ENCODE measurements at places on chromosomes 12 and 14. TPM values are rescaled to one million over a fixed set of nuclear protein-coding genes. Genes with fewer than 3 reads are reported as not detected.

The ANO4 gene
- total RNA-seq, result not detected

DNA sequence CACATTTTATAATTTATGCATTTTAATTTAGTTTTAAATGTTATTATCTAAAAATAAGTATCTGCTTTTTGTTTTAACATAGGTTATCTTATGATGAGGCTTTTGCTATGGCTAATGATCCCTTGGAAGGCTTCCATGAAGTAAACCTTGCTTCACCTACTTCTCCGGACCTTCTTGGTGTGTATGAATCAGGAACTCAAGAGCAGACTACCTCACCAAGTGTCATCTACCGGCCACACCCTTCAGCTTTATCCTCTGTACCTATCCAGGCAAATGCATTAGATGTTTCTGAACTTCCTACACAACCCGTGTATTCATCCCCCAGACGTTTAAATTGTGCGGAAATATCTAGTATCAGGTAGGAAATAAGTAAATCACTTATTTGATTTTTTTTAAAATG is 16.6 kb downstream of the RAB3IP start:
- no peak overlapping the region for H3K4me3 ChIP-seq
- H3K36me3 ChIP-seq, result peaks cover 13% of the 10 kb centered on the region
- DNase-seq, result no peak
- H3K27me3 ChIP-seq, result no peaks in the 10 kb centered on the region
- no peak overlapping the region for H3K27ac ChIP-seq

DNA sequence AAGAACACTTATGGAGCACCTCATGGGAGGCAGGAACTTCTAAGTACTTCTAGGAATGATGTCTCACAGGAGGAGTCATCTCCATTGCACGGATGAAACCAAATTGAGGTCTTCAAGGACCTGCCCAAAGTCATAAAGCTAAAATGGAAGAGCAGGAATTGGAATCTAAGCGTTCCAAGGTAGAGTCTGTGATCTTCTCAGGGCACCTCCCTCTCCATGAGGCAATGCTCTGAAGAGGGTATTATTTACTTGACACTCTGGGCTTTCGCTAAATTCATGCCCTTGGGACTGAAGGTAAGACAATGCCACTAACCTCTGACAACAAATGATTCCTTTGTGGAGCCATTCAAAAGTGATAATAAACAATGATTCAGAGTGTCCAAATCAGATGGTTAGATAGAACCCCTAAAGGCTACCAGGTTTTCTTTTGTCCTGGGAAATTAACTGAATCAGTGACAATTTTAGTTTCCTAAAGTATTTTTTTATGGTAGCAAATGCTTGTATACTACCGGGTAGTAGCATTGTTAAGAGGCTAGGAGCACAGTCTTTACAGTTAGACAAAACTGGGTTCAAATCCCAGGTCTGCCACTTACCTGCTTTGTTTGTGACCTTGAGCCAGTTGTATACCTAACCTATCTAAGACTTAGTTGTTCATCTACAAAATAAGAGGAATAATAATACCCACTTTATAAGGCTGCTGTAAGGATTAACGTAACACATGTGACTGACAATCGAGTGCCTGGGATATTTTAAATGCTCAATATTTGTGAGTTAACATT is 12.3 kb downstream of the HMGA2 start:
- no peaks in the 10 kb centered on the region for H3K36me3 ChIP-seq
- DNase-seq, result no peak
- no peaks in the 10 kb centered on the region for H3K4me1 ChIP-seq

The GMFB gene
- 34.4 TPM for total RNA-seq

The ZC2HC1C gene
- 3.0 TPM for total RNA-seq

- H3K4me3 ChIP-seq, result no peak overlapping the region
- DNase-seq, result no peak
- H3K36me3 ChIP-seq, result no peaks in the 10 kb centered on the region
- peaks cover 24% of the 10 kb centered on the region for H3K4me1 ChIP-seq
- no peaks in the 10 kb centered on the region for H3K27me3 ChIP-seq
These were observed 43.8 kb downstream of the MED13L start for GRCh38 chr12:116233669-116234068.

DNA sequence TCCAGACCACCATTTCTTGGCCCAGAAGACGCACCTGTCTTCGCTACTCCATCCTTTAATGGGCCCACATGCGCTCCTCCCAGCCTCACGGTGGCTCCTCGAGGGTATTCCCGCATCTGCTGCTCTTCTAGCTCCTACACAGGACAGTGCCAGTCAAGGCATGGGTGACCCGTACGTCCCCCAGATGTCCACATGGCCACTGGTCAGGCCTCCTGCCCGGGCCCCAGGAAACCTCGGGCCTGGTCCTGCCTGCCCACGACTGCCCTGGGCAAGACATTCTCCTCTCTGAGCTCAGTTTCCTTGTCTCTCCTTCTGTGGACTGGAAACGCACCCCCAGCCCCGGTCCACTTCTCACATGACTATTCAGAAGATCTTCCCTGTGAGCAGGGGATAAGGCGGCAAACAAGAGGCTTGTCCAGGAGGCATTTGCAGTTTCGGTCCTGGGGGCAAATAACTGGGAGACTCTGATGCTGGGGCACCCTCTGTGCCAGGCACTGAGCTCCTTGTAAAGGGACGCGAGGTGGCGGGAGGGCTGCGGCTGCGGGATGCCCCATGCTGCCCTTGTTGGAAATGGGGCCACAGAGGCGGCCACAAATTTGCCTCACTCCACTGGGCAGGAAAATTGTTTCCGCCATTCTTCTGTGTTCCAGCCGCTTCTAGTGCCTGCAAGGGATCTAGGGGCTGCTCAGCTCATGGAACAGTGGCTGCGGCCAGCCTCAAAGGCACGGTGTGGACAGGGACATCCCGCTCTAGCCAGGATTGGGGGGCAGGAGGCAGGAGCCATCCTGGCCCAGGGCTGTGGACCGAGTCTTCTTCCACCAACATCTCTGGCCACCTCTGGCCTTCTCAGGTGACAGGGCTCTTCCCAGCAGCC is 6.8 kb upstream of the BEGAIN start:
- no peaks in the 10 kb centered on the region for H3K36me3 ChIP-seq
- no peaks in the 10 kb centered on the region for H3K4me1 ChIP-seq
- no peak overlapping the region for H3K27ac ChIP-seq
- peaks cover 9% of the 10 kb centered on the region for H3K27me3 ChIP-seq
- no peak for DNase-seq

The GOLGA5 gene
- total RNA-seq, result 24.2 TPM

The AICDA gene
- not detected for total RNA-seq

DNA sequence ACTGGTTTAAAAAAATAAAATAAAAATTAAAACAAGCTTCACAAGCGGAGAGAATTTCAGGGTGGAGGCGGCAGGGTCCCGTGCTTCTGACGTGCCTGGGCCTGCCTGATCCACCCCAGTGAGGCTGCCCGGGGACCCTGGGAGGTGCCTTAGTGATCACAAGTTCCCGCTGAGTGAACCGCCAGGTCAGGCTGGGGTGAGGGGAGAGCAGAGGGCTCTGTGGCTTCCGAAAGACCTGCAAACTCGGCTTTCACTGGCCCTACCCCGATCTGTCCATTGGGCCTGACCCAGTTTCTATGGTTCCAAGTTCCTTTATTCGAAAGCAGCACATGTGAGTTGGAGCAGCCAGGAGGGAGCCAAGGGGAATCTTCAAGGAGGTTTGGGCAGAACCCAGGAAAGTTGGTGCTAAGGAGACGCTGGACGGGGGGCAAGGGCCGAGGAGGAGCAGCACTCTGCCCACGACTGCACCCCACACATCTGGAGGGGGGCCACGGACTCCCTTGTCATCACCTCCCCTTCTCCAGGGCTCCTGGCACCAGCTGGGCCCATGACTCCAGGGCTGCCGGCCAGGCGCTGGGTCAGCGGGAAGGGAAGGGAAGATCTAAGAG is 12.9 kb downstream of the MMP14 start:
- H3K27me3 ChIP-seq, result peaks cover 13% of the 10 kb centered on the region
- H3K4me1 ChIP-seq, result peaks cover 17% of the 10 kb centered on the region
- DNase-seq, result no peak
- no peak overlapping the region for H3K4me3 ChIP-seq
- H3K36me3 ChIP-seq, result no peaks in the 10 kb centered on the region

The ARHGAP9 gene
- total RNA-seq, result 153 TPM

DNA sequence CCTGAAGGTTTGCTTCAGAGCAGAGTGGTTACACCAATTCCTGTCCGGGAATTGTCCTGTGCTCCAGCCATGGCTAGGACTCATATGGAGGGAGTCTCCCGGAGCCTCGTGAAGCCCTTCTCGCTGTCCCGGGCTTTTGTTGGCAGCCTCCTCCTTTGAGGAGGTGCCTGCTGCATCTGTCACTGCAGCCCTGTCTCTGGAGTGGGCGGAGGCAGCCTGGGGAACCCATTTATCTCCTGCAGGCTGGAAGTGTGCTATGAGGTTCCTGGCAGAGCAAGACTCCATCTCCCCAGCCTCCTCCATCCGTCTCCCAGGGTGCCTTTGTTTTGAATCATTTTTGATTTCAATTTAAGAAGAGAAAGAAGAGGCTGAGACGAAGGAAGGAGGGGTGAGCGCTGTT is 355.3 kb downstream of the GLT1D1 start:
- DNase-seq, result no peak
- no peaks in the 10 kb centered on the region for H3K36me3 ChIP-seq
- no peaks in the 10 kb centered on the region for H3K4me1 ChIP-seq
- no peaks in the 10 kb centered on the region for H3K27me3 ChIP-seq

The SLCO1B1 gene
- not detected for total RNA-seq

DNA sequence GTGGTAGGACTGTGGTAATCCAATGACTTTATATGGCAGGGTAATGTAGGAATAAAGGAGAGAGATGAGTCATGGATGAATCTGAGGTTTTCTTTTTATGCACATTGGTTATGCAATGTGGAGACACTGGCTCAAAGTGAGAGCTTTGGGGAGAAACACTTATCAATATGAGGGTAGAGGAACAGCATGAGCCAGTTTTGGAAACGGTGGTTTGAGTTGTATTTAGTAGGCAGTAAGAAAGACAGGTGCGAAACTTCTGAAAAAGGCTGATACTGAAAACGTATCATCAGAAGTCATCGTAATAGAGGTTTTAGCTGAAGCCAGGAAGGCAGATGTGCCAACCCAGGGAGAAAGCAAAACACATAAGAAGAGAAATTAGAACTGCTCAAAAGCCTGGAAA is 854.8 kb upstream of the SEL1L start:
- H3K27ac ChIP-seq, result no peak overlapping the region
- DNase-seq, result no peak
- H3K27me3 ChIP-seq, result no peaks in the 10 kb centered on the region
- H3K4me1 ChIP-seq, result no peaks in the 10 kb centered on the region
- no peak overlapping the region for H3K4me3 ChIP-seq

The GPATCH2L gene
- 80.9 TPM for total RNA-seq

- H3K4me3 ChIP-seq, result no peak overlapping the region
- no peaks in the 10 kb centered on the region for H3K27me3 ChIP-seq
- no peak for DNase-seq
These were observed 77.8 kb downstream of the CCDC88C start for GRCh38 chr14:91339671-91340369.

GRCh38 chr14:68599896-68600610 is 192.8 kb downstream of the ZFP36L1 start:
- no peak overlapping the region for H3K27ac ChIP-seq
- H3K36me3 ChIP-seq, result no peaks in the 10 kb centered on the region
- no peaks in the 10 kb centered on the region for H3K4me1 ChIP-seq

The MANSC1 gene
- 1.5 TPM for total RNA-seq

DNA sequence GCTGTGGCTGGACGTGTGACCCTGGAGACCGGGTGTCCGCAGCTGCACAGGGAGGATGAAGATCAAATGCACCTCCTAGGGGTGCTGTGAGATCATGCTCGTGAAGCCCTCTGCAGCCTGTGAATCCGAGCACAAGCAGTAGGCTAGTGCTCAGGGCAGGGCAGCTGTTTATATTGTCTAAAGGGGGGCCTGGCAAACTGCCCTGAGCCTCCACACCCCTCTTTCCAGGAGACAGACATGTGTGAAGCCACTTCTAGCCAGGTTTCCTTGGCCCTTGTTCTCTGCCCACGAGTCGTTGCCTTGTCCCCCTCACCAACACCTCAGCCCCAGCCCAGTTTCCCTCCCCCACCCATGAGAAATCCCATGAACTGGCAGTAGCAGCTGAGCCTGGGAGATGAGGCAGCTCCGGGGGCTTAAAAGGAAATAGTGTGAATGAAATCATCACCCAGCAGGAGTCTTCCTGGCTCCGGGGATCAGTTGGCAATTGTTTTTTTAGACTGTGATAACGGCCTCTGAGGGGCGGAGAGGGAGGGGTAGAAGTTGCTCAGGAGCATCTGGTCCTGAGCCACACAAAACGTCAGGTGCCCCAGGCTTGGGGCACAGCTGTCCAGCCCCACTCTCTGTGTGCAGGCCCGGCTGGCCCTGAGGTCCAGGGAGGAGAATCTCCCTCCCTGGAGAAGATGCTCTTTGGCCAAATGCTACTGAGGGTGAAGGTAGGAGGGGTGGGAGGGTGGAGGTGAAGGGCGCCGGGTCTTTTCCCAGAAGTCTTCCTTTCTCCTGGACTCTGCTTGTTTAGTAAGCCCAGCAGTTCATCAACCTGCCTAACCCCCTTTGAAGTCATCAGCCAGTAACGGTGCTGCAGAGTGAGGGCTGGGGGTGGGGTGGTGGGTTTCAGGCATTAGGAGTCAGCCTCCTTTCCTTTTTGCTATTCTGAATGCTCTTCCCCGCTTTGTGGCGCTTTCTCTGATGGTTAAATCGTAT is 4.0 kb downstream of the FGF6 start:
- no peak overlapping the region for H3K4me3 ChIP-seq
- no peaks in the 10 kb centered on the region for H3K36me3 ChIP-seq
- H3K27me3 ChIP-seq, result no peaks in the 10 kb centered on the region
- no peak for DNase-seq
- H3K27ac ChIP-seq, result no peak overlapping the region

- no peaks in the 10 kb centered on the region for H3K27me3 ChIP-seq
- no peak for DNase-seq
- no peak overlapping the region for H3K4me3 ChIP-seq
- peaks cover 21% of the 10 kb centered on the region for H3K4me1 ChIP-seq
- no peak overlapping the region for H3K27ac ChIP-seq
These were observed 13.3 kb downstream of the TNS2 start for GRCh38 chr12:53062977-53063707.

The FLRT2 gene
- not detected for total RNA-seq

The PCK2 gene
- total RNA-seq, result 161 TPM

DNA sequence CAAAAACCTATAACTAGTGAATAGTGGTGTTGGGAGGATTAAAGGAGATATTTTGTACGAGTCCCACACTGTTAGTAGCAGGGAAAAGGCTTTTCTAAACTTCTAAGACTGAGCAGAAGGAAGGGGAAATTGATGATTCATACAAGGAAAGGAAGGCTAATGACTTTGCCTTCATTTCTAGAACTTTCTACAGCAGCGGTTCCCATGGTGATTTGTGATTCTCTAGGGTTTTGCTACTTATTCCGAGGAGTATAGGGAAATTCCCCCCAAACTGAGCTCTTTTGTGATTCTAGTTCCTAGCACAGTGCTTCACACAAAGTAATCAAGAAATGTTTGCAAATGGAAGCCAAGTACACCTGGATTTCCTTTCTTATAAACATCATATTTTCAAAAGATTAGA is 23.8 kb upstream of the PWP1 start:
- no peak overlapping the region for H3K27ac ChIP-seq
- DNase-seq, result no peak
- H3K4me1 ChIP-seq, result peaks cover 22% of the 10 kb centered on the region
- no peak overlapping the region for H3K4me3 ChIP-seq
- no peaks in the 10 kb centered on the region for H3K36me3 ChIP-seq

The ART4 gene
- not detected for total RNA-seq

- H3K4me3 ChIP-seq, result no peak overlapping the region
- DNase-seq, result no peak
- no peaks in the 10 kb centered on the region for H3K4me1 ChIP-seq
- H3K27ac ChIP-seq, result no peak overlapping the region
- H3K27me3 ChIP-seq, result no peaks in the 10 kb centered on the region
- no peaks in the 10 kb centered on the region for H3K36me3 ChIP-seq
These were observed 1815.8 kb upstream of the FLRT2 start for GRCh38 chr14:83714151-83714550.

The CYP27B1 gene
- 14.7 TPM for total RNA-seq

GRCh38 chr12:87439990-87440827 is 589.0 kb downstream of the C12orf50 start:
- no peak overlapping the region for H3K4me3 ChIP-seq
- H3K27me3 ChIP-seq, result no peaks in the 10 kb centered on the region
- no peaks in the 10 kb centered on the region for H3K4me1 ChIP-seq
- H3K36me3 ChIP-seq, result no peaks in the 10 kb centered on the region
- no peak overlapping the region for H3K27ac ChIP-seq

Measured in activated T-cell treated with anti-CD3 and anti-CD28 coated beads, Interleukin-2, amount 50 U/mL, for 72 hours (primary cell).